Coronary artery (tissue), 2 donors: ENCODE measurements at places on chromosomes 6 and 20.

GRCh38 chr6:43399932-43400487, 27.3 kb upstream of the ABCC10 start:
- no peak for DNase-seq

- DNase-seq: no peak
Observed at GRCh38 chr6:21831521-21832291, 238.2 kb downstream of the SOX4 start.

- no peak for DNase-seq
Observed at GRCh38 chr6:150184850-150185731, 42.2 kb downstream of the PPP1R14C start.

- DNase-seq: no peak
Observed at GRCh38 chr6:10417681-10418104, 2.8 kb upstream of the TFAP2A start.

DNA sequence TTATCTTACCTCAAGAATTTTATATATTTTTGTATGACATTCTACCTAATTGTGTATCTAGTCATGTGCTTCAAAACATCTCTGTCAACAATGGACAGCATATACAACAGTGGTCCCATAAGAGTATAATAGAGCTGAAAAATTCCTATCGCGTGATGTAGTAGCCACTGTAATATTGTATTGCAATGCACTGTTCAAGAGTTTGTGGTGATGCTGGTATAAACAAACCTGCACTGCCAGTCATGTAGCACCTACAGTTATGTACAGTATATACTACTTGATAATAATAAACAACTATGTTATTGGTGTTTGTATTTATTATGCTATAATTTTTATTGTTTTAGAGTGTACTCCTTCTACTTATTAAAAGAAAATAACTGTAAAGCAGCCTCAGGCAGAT, 672.7 kb downstream of the CD109 start:
- no peak for DNase-seq

- DNase-seq: no peak
Observed at GRCh38 chr20:59920944-59921343, 12.5 kb downstream of the SYCP2 start.

GRCh38 chr6:150543178-150543577, 56.5 kb upstream of the PLEKHG1 start:
- DNase-seq: no peak

- DNase-seq: no peak
Observed at GRCh38 chr6:119090256-119090655, 11.8 kb upstream of the FAM184A start.

DNA sequence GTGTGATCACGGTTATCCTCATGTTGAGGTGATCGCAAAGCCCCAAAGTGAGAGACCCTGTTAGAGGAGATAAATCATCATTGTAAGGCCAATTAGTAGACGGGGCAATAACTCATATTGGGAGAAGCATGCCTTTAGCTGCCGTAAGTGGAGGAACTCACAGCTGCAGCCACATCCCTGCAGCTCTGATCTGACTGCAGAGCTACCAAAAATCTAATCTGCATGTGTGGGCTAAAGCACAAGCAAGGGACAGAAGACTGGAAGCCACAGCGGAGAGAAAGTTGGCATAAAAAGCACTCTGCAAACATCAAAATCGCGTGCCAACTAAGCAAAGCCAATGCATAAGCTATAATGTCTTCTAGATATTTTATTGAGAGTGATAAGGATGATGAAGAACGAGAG, 79.8 kb downstream of the TBC1D7 start:
- no peak for DNase-seq

DNA sequence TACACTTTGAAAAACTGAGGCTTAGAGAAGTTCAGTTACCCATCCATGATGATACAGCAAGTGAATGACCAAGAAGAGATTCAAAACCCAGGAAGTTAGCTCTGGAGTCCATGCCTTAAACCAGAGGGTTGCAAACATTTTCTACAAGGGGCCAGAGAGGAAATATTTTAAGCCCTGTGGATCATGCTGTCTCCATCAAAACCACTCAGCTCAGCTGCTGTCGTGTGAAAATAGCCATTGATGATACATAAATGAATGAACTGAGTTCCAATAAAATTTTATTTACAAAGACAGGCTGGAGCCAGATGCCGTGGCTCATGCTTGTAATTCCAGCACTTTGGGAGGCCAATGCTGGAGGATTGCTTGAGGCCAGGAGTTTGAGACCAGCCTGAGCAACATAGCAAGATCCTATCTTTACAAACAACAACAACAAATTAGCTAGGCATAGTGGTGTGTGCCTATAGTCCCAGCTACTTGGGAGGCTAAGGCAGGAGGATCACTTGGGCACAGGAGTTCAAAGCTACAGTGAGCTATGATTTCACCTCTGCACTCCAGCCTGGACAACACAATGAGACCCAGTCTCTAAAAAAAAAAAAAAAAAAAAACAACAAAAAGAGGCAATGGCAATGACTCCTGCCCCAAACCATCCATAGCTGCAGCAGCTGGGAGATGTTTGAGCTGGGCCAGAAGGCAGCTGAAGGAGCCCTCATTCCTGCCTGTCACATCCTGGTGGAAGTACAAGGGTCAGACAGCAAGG, 44.1 kb upstream of the RIN2 start:
- peak; percentile 12 for DNase-seq

DNA sequence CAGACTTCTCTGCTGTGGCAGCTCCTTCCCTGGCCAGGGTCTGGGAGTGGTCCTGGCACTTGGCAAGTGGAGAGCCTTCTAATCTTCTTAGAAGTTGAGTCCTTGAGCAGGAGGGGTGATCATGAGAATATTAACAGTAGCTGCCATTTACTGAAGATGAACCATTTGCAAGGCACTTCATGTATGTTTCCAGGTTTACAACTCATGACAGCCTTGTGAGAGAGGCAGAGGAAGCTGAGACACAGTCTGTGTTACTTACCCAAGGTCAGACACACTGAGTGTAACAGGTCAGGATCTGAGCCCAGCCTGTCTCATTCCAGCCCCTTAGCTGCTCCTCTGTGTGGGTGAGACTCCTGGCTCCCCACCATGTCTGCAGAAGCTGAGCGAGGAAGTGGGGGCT, 45.5 kb upstream of the SRF start:
- DNase-seq: no peak

DNA sequence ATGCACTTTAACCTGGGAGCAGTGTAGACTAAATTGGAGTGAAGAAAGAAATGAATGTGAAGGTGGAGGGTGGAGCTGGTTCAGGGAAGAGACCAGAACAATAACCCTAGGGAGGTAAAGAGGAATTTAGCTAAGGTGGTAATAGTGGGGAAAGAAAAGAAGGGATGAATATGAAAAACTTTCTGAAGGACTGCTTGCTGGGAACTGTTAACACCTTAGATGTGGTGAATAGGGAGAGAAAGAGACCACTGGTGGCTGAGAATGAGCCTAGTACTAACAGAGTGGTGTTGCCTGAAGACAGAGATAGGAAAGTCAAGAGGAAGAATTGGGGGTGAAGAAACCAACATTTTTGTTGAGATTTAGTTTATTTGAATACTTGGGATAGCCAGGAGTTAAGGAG, 78.4 kb upstream of the HS3ST5 start:
- DNase-seq: no peak

GRCh38 chr6:35359744-35360348, 17.5 kb downstream of the PPARD start:
- DNase-seq: no peak

DNA sequence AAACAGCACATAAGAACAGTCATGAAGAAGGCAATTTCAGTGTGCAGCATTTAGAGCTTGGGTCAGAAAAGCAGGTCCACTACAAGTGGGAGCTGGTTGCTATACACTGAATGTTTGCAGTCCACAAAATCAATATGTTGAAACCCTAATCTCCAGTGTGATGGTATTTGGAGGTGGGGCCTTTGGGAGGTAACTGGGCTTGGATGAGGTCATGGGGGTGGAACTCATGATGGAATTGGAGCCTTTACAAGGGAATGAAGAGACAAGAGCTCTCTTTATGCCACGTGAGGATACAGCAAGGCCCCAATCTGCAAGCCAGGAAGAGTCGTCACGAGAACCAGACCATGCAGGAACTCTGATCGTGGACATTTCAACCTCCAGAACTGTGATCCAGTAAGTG, 216.7 kb upstream of the SLC35B3 start:
- no peak for DNase-seq

- DNase-seq: no peak
Observed at GRCh38 chr20:8812817-8813216, 256.1 kb upstream of the PLCB4 start.

- no peak for DNase-seq
Observed at GRCh38 chr20:35582741-35583404, 32.8 kb upstream of the SPAG4 start.

GRCh38 chr20:48828734-48829460, 1.1 kb upstream of the PREX1 start:
- DNase-seq: peak; percentile 28

GRCh38 chr20:42530855-42531448, 658.8 kb downstream of the PTPRT start:
- no peak for DNase-seq

- DNase-seq: no peak
Observed at GRCh38 chr6:41966214-41966920, 24.8 kb upstream of the CCND3 start.

DNA sequence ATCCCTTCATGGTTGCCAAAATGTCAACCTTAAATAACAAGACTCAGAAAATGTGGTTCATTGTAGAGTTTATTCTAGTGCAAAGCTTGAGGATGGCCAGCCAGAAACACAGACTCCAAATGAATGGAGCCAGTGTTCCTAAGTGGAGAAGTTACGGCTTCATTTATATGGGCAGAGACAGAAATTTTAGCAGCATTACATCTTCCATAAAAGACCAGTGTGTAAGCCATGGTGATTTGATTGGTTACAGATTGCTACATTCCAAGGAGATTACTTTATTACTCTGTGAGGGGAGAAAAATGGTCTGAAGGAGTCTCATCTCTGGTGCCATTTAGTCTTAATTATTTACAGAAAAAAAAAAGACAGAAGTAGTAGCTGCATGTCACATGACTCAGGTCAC, 97.8 kb downstream of the OTOR start:
- DNase-seq: no peak

GRCh38 chr6:168598251-168599117, 157.5 kb downstream of the SMOC2 start:
- DNase-seq: peak; percentile 54
